Immature natural killer cell (primary cell): ENCODE measurements at places on chromosomes 7 and 10.

- no peak overlapping the region for H3K27ac ChIP-seq
- H3K27me3 ChIP-seq = no peaks in the 10 kb centered on the region
- no peak overlapping the region for H3K4me3 ChIP-seq
- DNase-seq = no peak
- H3K4me1 ChIP-seq = no peaks in the 10 kb centered on the region
These were observed 507.4 kb downstream of the ANKRD7 start for GRCh38 chr7:118731854-118732253.

- peaks cover 4% of the 10 kb centered on the region for H3K27me3 ChIP-seq
- no peaks in the 10 kb centered on the region for H3K36me3 ChIP-seq
- no peaks in the 10 kb centered on the region for H3K4me1 ChIP-seq
- no peak overlapping the region for H3K27ac ChIP-seq
- H3K4me3 ChIP-seq = no peak overlapping the region
- DNase-seq = no peak
These were observed 404.1 kb upstream of the MKI67 start for GRCh38 chr10:128530301-128530700.

DNA sequence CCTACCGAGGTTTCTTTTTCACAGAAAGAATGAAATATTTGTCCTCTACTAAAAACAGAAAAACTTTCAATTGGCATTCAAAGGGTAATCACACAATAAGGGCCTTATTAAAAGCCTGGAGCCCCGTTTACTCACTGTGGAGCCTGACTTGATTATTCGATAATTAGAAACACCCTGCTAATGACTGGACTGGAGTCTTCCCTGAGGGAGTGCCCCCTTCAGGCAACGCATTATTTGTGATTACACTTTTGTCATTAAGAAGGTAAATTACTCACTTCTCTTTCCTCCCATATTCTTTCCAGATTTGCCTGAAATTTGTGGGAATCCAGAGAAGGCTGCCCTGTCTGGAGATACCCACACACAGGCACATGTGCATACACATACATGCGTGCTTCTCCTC is 444.2 kb upstream of the NPVF start:
- H3K4me1 ChIP-seq = no peaks in the 10 kb centered on the region
- H3K4me3 ChIP-seq = no peak overlapping the region
- DNase-seq = no peak
- H3K27me3 ChIP-seq = no peaks in the 10 kb centered on the region
- H3K36me3 ChIP-seq = no peaks in the 10 kb centered on the region

DNA sequence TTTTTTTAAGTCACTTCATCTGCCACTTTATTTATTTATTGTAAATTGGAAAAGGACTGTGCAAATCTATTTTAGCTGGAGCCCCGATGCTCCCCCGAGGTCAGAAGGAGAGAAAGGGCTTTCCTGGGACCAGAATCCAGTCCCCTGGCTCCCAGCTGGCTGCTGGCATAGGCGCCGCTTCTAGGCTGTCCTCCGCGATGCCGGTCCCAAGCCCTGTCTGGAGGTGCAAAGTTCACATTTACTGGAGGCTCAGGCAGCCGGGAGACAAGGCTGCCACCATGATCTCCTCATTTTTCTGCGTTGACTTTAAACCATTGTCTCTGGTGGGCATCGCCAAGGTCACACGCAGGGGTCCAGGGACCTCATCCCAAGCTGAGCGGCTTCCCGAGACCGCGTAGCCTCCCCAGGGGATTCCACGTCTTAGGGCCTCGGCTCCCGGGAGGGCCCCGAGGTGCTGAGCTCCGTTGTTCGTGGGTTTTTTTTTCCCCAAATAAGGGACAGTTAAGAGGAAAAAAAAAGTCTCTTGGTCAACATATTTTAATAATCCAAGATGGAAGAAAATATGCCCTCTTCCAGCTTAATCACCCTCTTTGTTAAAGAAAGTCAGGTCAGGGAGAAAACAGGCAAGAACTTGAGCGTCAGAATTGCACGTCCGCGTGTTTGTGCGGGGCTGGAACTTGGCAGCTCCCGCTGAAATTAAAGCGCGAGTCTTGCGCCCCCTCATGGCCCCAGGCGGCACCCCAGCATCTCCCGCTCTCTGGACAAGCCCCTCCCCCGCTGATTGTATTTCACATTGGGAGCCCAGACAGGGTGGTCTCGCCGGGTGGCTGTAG is 11.9 kb downstream of the RGR start:
- H3K36me3 ChIP-seq = no peaks in the 10 kb centered on the region
- no peak overlapping the region for H3K4me3 ChIP-seq
- H3K4me1 ChIP-seq = peaks cover 7% of the 10 kb centered on the region
- H3K27me3 ChIP-seq = peaks cover 2% of the 10 kb centered on the region
- peak; percentile 11 for DNase-seq

DNA sequence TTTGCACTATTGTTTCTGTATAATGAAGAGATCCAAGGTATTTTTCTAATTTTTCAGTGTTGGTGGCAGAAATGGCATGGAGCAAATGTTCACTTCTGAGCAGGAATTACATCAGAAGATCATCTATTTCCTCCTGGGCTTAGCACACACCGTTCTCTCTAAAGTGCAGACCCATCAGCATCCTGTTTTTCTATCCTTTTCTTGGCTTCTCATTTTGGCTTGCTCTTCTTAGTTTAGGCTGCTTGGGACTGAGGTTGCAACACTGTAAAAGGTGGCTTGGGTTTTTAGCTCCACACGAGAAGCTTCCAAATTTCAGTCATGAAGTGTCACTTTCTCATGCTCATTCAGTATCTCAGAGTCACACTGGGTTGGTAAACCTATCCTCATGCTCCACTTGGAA is 79.9 kb upstream of the SMIM30 start:
- no peak for DNase-seq
- no peaks in the 10 kb centered on the region for H3K4me1 ChIP-seq
- H3K27me3 ChIP-seq = no peaks in the 10 kb centered on the region
- no peak overlapping the region for H3K4me3 ChIP-seq

- H3K27me3 ChIP-seq = peaks cover 2% of the 10 kb centered on the region
- no peaks in the 10 kb centered on the region for H3K4me1 ChIP-seq
- peaks cover 4% of the 10 kb centered on the region for H3K36me3 ChIP-seq
- no peak overlapping the region for H3K4me3 ChIP-seq
- DNase-seq = no peak
These were observed 211.1 kb upstream of the IGFBP3 start for GRCh38 chr7:46131916-46132795.

GRCh38 chr10:79372871-79373270 is 25.6 kb downstream of the PPIF start:
- H3K4me3 ChIP-seq = no peak overlapping the region
- H3K36me3 ChIP-seq = no peaks in the 10 kb centered on the region
- no peak for DNase-seq
- H3K4me1 ChIP-seq = peaks cover 3% of the 10 kb centered on the region

DNA sequence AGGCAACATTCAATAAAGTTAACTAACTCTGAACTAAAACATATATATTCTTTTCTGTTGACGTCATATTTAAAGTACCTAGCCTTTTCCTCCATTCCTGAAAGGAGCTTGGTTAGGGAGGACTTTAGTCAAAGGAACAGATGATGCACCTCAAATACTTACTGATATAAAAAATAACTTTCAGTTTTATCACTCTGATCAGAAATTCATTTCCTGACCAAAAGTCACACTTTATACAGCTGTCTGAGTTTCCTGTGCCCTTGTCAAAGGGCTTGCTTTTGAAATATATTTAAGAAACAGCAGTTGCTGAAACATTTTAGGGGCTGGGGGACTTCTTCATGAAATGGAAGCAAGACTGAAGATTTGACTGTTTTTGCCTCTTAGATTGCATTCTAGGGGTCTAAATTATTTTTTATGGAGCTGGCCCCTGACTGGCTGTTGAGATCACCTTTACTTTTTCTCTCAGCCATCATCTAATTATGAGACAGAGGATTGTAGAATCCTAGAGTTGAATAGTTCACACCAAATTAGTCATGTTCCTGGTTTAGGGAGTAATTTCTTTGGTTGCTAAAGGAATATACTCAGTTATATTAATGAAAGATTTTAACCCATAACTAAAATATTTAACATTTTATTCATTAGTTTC is 46.6 kb downstream of the GLCCI1 start:
- no peaks in the 10 kb centered on the region for H3K27me3 ChIP-seq
- peaks cover 85% of the 10 kb centered on the region for H3K4me1 ChIP-seq
- H3K27ac ChIP-seq = peak overlapping the region; percentile 87
- H3K4me3 ChIP-seq = peak overlapping the region; percentile 94

DNA sequence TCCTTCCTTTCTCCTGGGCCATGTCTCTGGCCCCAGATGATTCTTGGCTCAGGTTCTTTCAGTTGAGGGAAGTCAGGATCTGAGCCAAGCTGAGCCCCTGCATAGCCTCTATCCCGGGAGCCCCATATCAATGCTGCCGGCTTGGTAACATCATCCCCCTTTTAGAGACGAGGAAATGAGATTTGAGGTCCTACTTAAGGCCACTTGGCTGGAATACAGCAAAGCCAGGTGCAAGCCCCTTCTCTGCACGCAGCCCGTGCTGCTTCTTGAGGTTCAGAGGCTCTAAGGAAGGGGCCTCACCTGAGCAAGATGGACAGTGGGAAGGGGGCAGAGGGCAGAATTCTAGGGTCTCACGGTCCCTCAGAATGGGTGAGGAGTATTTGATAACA is 2.4 kb upstream of the IRF5 start:
- H3K4me1 ChIP-seq = peaks cover 36% of the 10 kb centered on the region
- peaks cover 3% of the 10 kb centered on the region for H3K36me3 ChIP-seq
- no peak overlapping the region for H3K4me3 ChIP-seq
- no peak for DNase-seq

- no peak for DNase-seq
- H3K4me3 ChIP-seq = no peak overlapping the region
- H3K36me3 ChIP-seq = no peaks in the 10 kb centered on the region
- H3K4me1 ChIP-seq = peaks cover 5% of the 10 kb centered on the region
- H3K27ac ChIP-seq = no peak overlapping the region
- peaks cover 2% of the 10 kb centered on the region for H3K27me3 ChIP-seq
These were observed 37.5 kb downstream of the STK32C start for GRCh38 chr10:132270256-132270655.

DNA sequence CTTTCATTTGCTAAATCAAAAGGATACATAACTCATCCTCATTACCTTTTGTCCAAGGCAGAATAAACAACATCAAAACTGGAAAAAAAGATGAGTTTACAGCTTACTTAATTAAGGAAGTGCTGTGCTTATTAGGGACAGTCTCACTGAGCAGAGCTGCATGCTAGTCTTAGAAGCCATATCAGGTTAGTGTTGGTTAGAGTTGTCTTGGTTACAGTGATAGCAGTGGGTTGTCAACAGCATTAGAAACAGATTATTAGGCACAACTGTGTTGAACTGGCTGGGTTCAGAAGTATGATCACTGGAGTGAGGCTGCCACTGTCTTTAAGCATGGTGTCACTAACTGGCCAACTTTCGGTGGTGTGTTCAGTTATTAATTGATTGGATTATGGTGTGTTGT is 503.9 kb upstream of the IGFBP3 start:
- H3K27ac ChIP-seq = no peak overlapping the region
- no peaks in the 10 kb centered on the region for H3K36me3 ChIP-seq
- H3K4me1 ChIP-seq = no peaks in the 10 kb centered on the region
- peaks cover 5% of the 10 kb centered on the region for H3K27me3 ChIP-seq
- no peak overlapping the region for H3K4me3 ChIP-seq

DNA sequence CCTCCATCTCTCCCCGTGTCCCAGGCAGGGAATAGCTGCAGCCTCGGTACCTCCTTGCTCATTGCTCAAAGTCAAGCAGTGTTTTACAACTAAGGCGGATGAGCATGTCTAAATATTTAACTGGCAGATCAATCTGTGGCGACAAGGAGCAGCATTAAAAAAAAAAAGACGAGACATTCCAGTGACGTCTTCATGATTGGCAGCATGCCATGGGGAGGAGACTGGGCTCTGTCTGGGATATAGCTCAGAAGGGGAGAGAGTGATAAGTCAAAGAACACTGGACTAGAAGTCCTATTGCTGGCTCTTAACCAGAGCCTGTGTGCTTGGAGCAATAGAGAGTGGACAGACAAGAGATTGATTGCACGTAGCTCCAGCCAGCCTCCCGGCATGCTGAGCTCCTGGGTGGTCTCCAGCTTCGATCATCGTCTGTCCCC is 287.5 kb upstream of the PODXL start:
- H3K27me3 ChIP-seq = peaks cover 10% of the 10 kb centered on the region
- no peak overlapping the region for H3K4me3 ChIP-seq
- no peak overlapping the region for H3K27ac ChIP-seq
- no peak for DNase-seq
- H3K4me1 ChIP-seq = no peaks in the 10 kb centered on the region
- H3K36me3 ChIP-seq = no peaks in the 10 kb centered on the region

DNA sequence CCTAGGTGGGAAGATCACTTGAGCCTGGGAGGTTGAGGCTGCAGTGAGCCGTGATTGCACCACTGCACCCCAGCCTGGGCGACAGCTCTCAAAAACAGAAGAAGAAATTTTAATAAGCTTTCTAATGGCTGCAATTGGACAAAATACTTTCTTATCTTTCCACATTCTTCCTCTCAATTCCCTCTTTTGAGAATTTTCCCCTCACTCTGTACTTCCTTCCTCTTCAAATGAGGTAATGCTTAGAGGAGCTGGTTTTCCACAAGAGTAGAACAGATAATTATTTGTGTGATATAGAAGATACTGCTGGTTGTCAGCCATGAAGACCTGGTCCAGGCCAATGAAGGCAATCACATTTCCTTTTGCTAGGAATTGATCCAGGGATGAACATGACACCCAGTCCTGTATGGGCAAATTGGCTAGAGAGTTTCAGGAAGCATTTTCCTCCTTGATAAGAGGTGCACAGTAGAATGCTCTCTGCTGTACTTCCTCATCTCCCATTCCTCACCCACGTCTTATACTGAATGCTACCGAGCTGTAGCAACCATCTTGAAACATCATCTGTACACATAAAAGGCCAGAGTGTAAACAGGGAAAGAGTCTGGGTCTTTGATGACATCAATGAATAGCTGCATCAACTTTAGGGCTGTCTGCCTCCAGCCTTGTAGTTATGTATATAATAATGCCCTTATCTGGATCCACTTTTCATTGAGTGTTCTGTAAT is 103.9 kb downstream of the CDK6 start:
- no peaks in the 10 kb centered on the region for H3K36me3 ChIP-seq
- H3K4me1 ChIP-seq = peaks cover 8% of the 10 kb centered on the region
- H3K4me3 ChIP-seq = no peak overlapping the region
- H3K27ac ChIP-seq = no peak overlapping the region
- DNase-seq = no peak

DNA sequence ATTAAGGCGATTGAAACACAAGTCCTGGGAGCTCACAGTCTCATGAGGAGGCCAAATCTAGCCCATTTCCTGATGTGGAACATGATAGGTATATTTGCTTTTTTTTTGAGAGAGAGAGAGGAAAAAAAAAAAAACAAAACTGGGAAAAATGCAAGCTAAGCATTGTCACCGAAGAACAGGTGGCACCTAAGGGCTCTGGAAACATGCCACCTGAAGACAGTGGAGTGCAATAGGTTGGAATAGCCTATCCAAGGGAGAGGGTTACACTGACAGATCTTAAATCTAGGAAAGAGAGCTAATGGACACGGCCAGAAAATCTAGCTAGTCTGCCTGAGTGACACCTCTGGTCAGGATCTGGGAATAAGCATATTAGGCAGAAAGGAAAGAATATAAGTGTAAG is 110.2 kb downstream of the SRI start:
- H3K27me3 ChIP-seq = peaks cover 2% of the 10 kb centered on the region
- no peaks in the 10 kb centered on the region for H3K4me1 ChIP-seq
- H3K36me3 ChIP-seq = no peaks in the 10 kb centered on the region
- H3K4me3 ChIP-seq = no peak overlapping the region
- no peak overlapping the region for H3K27ac ChIP-seq
- DNase-seq = no peak
